Chondrocyte (in vitro differentiated cells): ENCODE measurements at places on chromosomes 1 and 21. TPM values are rescaled to one million over a fixed set of nuclear protein-coding genes. Genes with fewer than 3 reads are reported as not detected.

OR2L13 gene
- not detected in 3 replicates for total RNA-seq

FAM151A gene
- not detected in 3 replicates for total RNA-seq

RGS13 gene
- total RNA-seq: not detected in 3 replicates

NLRP3 gene
- 0.10 to 1.3 TPM (median 0.15 TPM) in 3 replicates for total RNA-seq

DNA sequence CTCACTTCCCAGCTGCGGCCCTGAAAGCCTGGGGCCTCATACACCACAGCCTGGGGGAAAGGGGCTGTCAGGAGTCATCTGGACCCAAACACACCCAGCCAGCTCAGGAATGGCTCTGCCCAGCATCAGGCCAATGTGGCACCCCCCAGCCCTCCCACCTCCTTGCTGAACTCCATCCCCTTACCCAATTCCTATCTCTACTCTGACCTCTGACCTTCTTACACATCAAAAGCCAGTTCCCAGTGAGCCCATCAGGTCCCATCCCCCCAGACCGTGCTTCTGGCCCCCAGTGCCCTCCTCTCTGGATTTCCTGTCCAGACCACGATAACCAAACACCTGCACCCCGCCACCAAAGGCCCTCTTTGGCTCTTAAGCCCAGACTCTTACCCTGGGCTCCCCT lies 16.3 kb downstream of the CRYBG2 start:
- no peak for DNase-seq

PRKAA2 gene
- 2.2 to 3.4 TPM (median 3.2 TPM) in 3 replicates for total RNA-seq
